AG04449 (cell line): ENCODE measurements at places on chromosomes 1 and 21.

DNA sequence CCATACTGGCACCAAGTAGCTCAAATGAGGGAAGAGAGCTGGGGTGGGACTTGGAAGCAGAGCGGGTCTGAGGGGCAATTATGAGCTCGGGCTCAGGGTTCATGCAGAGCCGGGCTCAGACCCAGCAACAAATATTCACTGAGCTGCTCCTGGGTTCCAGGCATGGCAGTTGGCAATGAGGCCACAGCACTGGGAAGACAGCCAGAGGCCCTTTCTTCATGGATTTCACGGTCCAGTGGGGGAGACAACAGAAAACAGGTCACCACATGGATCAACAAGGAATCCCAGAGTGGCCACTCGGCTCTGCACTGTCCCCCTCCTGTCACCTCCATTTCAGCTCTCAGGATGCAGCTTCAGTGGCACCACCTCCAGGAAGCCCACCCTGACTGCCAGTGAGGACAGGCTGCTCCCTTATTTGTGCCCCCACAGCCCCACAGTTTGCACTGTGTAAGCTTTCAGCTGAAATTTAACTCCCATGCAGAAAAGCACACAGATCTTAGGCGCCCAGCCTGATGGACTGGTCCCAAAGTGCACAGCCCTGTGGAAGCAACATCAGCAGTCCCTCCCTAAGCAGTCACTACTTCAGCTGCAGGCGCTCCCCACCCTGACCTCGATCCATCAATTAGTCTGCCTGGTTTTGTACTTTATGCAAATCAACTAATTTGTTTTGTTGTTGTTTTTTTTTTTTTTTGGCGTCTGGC, 22.4 kb downstream of the ARHGEF19 start:
- DNase-seq, result no peak

DNA sequence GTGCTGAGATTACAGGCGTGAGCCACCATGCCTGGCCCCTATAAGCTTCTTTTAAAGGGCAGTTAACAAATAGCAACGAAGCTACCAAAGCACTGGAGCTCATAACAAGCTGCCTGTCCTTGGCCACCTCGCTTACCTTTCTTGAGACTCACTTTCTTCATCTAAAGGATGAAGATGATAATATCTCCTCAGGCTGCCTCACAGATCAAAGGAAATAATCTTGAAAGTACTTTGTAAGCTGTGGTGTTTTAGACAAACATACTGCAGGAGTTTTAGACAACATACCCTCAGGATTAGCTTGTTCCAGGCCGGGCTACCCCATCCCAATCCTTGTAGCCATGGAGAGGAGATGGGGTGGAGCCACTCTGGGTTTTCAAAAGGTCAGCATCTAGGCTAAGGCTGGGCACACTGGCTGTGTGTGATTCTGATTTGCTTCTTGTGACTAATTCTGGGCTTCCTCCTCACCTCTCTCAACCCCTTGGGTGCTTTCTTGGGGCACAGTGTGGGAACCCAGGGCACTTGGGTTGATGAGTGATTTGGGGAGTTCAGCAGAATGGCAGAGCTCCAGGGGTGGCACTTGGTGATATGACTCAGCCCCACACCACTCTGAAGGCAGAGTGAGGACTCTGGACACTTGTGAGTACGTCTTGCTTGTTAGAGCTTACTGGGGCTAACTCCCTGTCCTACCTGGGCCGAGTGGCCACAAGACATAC, 5.2 kb downstream of the GPR25 start:
- no peak for DNase-seq

DNA sequence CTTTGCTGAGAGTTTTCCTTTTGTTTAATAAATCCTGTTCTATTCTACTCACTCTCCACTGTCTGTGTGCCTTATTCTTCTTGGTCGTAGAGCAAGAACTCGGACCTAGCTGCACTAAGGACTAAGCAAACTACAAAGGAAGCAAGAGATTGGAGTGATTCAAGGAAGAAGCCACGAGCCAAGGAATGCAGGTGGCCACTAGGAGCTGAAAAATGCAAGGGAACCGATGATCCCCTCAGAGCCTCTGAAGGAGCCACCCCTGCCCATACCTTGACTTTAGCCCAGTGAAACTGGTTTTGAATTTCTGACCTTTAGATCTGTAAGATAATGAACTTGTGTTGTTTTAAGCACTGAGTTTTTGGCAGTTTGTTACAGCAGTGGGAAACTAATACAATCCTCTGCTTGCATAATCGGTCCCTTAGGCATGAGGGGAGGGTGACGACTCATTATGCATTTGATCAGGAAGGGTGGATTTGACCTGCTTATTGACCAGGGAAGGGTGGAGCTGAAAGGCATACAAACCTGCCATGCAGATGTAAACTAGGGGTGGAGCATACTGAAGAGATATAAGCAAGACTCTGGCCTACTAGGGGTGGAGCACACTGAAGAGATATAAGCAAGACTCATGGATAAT, 6.2 kb upstream of the CA6 start:
- DNase-seq, result no peak

DNA sequence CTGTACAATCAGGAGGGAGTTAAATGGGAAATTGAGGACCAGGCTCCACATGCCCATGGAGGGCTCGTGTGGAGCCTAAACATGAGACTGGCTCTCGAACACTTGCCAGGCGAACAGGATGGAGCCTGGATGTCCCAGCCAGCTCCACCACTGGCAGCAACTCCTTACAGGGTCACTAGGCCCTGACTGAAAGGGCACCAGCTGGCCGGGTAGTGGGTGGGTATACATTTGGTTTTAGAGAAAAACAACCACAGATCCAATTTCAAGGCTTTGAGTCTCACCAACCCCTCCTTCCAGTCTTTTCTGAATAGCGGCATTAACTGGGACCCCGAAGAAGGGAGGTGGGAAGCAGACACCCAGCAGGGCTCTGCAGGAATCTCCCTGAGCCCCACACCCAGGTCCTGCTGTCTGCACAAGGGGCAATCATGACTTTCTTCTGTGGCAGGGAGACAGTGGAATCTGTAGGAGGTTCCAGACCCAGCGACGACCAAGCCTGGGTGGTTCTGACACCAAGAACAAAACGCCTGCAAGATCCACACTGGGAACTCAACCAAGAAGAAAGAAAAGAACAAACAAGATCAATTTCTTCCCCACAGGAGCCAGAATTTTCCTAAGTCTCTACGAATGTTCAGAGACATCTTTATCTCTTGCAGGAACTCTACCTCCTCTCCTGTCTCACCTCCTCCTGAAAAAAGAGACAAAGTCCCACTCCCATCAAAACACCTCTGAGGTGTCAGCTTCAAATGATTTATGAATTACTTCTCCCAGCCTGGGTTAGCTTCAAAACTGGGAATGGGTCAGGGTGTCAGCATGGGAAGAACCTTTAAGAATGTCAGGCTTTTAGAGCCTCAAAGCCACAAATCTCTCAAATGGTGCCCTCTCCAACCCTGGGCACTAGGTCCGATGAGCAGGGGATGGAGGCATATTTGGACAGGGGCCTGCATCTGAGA, 26.5 kb upstream of the SRP9 start:
- DNase-seq, result no peak

GRCh38 chr1:234562334-234562733, 47.6 kb downstream of the IRF2BP2 start:
- DNase-seq, result no peak
